ENCODE measurements at places on chromosomes 7 and 10.

DNA sequence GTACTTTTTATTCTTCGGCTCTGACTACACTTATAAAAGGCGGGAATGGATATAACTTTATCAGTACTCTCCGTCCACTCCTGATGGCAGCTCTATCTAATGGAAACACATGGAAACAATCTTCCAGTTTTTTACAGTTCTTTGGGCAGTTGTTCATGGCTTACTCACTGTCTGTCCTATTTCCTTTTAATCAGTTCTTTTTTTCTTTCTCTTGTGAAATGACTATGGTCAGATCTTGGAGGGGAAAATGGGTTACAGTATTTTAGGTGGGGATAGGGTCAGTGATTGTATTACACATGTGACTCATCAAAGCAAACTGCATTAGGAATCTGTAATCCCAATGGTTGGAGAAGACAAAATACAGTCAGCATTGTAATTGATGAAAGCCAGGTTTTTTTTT is 112.4 kb downstream of the BICC1 start:
- H3K4me1 ChIP-seq: no peaks in the 10 kb centered on the region
- no peak for DNase-seq
- H3K27me3 ChIP-seq: no peaks in the 10 kb centered on the region
- no peak overlapping the region for H3K4me3 ChIP-seq

DNA sequence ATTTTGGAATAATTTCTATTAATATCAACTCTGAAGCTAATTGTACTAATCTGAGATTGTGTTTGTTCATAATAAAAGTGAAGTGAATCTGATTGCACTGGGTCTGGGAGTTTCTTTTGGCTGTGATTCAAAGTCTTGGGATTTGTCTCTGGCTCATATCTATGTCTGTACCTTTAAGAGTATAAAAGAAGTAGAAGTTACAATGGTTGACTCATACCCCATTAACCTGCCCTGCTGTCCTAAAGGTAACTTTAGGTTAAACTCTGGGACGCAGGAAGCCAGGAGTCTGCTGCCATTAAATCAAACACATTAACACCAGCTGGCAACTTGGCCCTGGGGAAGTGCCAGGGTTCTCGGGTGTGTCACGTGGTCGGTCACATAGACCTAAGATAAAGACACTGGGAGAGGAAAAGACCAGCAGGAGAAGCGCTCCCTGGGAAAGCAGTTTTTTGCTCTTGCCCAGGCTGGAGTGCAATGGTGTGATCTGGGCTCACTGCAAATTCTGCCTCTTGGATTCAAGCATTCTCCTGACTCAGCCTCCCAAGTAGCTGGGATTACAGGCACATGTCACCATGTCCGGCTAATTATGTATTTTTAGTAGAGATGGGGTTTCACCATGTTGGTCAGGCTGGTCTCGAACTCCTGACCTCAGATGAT is 17.8 kb downstream of the SCD start:
- no peaks in the 10 kb centered on the region for H3K27me3 ChIP-seq
- DNase-seq: no peak
- peak overlapping the region; percentile 41 for H3K27ac ChIP-seq
- H3K36me3 ChIP-seq: peaks cover 13% of the 10 kb centered on the region
- no peak overlapping the region for H3K4me3 ChIP-seq

- H3K4me3 ChIP-seq: no peak overlapping the region
- H3K27me3 ChIP-seq: no peaks in the 10 kb centered on the region
- H3K27ac ChIP-seq: no peak overlapping the region
- H3K4me1 ChIP-seq: no peaks in the 10 kb centered on the region
Measured at GRCh38 chr10:35554461-35555056, 50.6 kb upstream of the GJD4 start.

DNA sequence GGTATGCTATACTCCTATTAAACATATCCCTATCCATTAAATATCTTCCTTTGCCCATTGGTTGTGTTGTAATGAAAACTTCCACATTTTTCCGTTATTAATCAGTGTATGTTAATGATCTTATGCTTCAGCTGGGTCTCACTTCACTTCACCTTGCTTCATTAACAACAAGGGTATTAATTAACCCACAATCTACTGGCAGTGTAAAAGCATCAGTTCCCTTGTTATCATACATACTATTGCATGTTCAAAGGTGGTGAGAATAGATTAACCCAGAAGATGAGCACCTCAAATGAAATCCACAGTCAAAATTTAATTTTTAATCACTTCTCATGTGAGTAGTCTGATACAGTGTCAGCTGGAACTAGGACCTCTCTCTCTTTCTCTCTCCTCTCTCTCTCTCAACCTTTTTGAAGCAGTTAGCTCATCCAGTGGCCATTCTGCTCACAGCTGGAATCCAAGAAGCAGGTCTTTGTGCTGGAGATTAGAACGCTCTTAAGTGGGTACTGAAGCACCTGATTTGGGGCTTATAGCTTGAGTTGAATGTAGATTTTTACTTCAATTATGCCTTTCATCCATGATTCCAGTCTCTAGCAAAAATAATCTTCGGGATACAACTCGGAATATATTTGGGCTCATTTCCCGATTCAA is 172.3 kb downstream of the RAPGEF5 start:
- H3K4me3 ChIP-seq: no peak overlapping the region
- DNase-seq: no peak
- H3K36me3 ChIP-seq: no peaks in the 10 kb centered on the region
- no peaks in the 10 kb centered on the region for H3K4me1 ChIP-seq
- H3K27ac ChIP-seq: no peak overlapping the region
- no peaks in the 10 kb centered on the region for H3K27me3 ChIP-seq

GRCh38 chr10:308572-309085 is 173.4 kb downstream of the ZMYND11 start:
- H3K27me3 ChIP-seq: no peaks in the 10 kb centered on the region
- no peak overlapping the region for H3K4me3 ChIP-seq
- H3K4me1 ChIP-seq: no peaks in the 10 kb centered on the region
- H3K36me3 ChIP-seq: peaks cover 71% of the 10 kb centered on the region
- no peak overlapping the region for H3K27ac ChIP-seq
- DNase-seq: no peak

DNA sequence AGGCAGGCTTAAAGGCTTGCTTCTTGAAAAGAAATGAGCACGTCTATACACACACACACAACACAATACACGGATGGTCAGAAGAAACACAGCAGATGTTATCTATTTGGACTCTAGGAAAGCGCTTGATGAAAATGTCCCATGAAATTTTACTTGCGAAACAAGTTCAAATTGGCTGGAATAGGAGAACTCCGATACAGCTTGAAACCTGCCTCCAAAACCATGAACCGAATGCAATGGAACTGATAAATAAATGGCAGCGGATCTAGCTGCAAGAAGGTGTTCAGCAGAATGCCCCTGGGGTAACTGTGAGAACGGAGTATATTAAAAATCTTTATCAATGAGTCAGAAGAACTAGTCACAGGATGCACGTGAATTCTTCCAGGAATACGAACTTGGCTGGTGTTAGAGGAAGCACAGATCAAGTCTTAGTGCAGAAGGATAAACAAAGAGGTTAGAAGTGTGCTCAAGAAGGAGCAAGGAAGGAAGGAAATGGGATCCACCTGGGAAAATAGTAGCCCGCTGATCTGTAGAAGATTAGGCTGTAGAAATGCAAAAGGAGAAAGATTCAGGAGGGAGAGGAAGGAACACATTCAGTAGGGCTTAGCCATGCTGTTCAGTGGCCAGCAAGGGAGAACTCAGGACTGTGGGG is 142.0 kb upstream of the PRKCQ start:
- no peak for DNase-seq
- H3K4me3 ChIP-seq: no peak overlapping the region
- H3K36me3 ChIP-seq: no peaks in the 10 kb centered on the region
- H3K4me1 ChIP-seq: no peaks in the 10 kb centered on the region

GRCh38 chr7:122626785-122627184 is 72.1 kb downstream of the RNF133 start:
- H3K27me3 ChIP-seq: no peaks in the 10 kb centered on the region
- no peak for DNase-seq
- no peaks in the 10 kb centered on the region for H3K4me1 ChIP-seq
- H3K4me3 ChIP-seq: no peak overlapping the region
- H3K36me3 ChIP-seq: no peaks in the 10 kb centered on the region

- no peaks in the 10 kb centered on the region for H3K36me3 ChIP-seq
- H3K4me3 ChIP-seq: no peak overlapping the region
- H3K27me3 ChIP-seq: no peaks in the 10 kb centered on the region
- H3K4me1 ChIP-seq: no peaks in the 10 kb centered on the region
- no peak for DNase-seq
Measured at GRCh38 chr10:21423850-21424249, 101.6 kb downstream of the SKIDA1 start.

GRCh38 chr10:73768881-73769280 is 13.0 kb upstream of the CHCHD1 start:
- H3K27ac ChIP-seq: no peak overlapping the region
- DNase-seq: no peak

DNA sequence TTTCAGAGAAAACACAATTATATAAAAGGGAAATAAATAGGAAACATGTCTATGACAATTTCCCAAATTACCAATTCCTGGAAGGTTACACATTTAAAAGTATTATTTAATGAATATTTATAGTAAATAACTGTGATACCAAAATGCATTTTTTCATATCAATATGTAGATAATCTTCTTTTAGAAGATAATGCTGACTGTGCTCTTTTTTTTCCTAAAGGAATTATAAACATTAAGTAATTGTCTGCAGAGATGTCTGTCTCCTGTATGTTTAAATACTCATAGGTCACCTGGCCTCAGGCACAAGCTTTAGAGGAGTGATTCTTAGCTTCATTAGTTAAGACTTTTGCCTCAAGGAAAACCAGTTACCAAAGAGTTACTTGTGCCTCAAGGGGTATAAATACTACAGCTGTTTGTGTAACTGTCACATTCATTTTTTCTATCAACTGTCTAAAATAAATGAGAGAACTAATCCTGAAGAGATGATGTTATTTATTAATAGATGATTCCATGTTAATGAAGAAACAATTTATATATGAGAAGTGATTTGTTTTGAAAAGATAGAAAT is 77.1 kb downstream of the DNAJC1 start:
- DNase-seq: no peak
- no peaks in the 10 kb centered on the region for H3K4me1 ChIP-seq
- H3K27ac ChIP-seq: no peak overlapping the region
- H3K36me3 ChIP-seq: no peaks in the 10 kb centered on the region
- H3K4me3 ChIP-seq: no peak overlapping the region

GRCh38 chr10:126479280-126479895 is 91.1 kb upstream of the ADAM12 start:
- no peak overlapping the region for H3K27ac ChIP-seq
- H3K36me3 ChIP-seq: no peaks in the 10 kb centered on the region
- H3K4me3 ChIP-seq: no peak overlapping the region
- H3K4me1 ChIP-seq: no peaks in the 10 kb centered on the region

GRCh38 chr7:136894789-136895188 is 26.3 kb downstream of the CHRM2 start:
- H3K4me3 ChIP-seq: no peak overlapping the region
- H3K27ac ChIP-seq: no peak overlapping the region
- H3K4me1 ChIP-seq: no peaks in the 10 kb centered on the region
- DNase-seq: no peak
- no peaks in the 10 kb centered on the region for H3K27me3 ChIP-seq

DNA sequence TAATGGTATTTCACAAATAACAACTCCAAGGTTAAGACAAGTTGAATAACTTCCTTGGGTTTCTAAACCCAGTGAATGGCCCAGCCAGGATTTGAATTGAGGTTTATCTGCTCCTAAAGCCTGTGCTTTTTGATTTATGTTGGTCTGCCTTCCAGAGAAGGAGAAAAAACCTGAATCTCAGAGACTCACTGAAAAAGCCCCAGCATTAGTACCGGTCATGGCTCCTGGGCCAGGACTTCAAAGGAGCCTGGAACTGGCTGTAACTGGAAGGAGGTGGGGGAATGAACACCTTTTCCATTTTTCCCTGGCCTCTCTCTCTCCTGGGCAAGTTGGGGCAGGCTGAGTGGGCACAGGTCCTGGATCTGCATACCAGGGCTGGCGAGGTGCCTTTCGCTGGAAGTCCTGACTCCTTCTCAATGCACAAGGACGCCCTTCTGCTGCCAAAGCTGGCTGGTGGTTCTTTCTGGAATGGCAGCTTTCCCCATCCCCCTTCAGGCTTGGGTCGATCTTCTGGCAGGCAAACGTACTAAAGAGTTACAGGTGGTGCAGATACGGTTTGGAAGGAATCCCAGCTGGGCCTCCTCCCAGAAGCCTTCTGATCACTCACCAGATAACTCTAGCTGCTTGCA is 268.2 kb downstream of the PTEN start:
- H3K36me3 ChIP-seq: no peaks in the 10 kb centered on the region
- H3K4me3 ChIP-seq: no peak overlapping the region
- no peaks in the 10 kb centered on the region for H3K4me1 ChIP-seq
- H3K27ac ChIP-seq: no peak overlapping the region
- no peak for DNase-seq
- H3K27me3 ChIP-seq: no peaks in the 10 kb centered on the region

DNA sequence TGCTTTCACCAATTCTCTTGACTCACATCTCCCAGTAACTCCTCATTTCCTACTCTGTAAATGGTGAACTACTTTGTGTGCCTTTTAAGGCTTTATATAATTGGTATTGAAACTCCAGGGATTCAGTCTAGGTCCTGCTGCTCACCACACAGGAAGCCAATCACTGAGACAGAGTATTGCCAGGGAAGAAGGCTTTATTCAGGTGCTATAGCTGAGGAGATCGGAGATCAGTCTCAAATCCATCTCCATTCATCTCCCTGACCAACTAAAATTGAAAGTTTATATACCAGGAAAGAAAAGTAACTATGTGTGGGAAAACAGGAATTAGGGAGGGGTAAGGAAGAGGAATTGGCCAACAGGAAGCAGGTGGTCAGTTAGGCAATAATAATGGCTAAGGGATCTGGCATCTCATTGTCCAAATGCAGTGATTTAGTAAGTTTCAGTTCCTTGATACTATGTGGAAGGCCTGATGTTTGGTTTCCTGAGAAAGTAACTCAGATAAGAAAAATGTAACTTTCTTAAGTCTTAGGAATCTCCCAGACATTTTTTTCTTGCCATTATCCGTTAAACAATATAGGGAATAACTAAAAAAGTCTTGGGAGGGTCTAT is 10.2 kb upstream of the SDHAF3 start:
- DNase-seq: no peak
- peaks cover 4% of the 10 kb centered on the region for H3K27me3 ChIP-seq
- H3K4me1 ChIP-seq: peaks cover 7% of the 10 kb centered on the region
- no peaks in the 10 kb centered on the region for H3K36me3 ChIP-seq

DNA sequence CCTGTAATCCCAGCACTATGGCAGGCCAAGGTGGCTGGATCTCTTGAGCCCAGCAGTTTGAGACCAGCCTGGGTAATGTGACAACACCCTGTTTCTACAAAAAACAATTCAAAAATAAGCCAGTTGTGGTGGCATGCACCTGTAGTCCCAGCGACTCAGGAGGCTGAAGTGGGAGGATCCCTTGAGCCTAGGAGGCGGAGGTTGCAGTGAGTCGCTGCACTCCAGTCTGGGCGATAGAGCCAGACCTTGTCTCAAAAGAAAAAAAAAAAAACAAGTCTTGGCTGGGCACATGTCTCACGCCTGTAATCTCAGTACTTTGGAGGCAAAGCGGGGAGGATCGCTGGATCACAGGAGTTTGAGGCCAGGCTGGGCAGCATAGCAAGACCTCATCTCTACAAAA is 74.6 kb upstream of the PDSS1 start:
- H3K4me3 ChIP-seq: no peak overlapping the region
- peaks cover 14% of the 10 kb centered on the region for H3K27me3 ChIP-seq
- H3K4me1 ChIP-seq: peaks cover 6% of the 10 kb centered on the region
- DNase-seq: no peak
